Activated gamma-delta T cell treated with Interleukin-2 at 50 U/mL for 16 hours (primary cell): ENCODE measurements at places on chromosomes 6 and 20.

DNA sequence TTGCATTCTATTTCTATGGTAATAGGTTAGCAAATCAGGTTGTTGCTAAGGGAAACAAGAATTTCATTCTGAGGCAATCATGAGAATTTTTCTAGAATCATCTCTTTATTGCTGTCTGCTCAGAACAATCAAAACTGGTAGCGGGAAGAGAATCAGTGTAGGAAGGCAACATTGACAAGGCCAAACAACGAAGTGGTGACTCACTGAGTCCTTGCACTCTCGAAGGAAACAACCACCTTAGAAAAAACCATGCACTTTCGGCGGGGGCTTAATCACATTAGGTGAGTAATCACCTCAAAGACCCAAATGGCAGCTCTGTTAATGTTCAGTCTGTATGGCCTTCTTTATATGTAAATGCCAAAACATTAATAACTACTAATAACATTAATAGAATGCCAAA, 78.8 kb upstream of the MAP7 start:
- DNase-seq, result no peak

GRCh38 chr20:37343212-37343993, 2.5 kb upstream of the SRC start:
- DNase-seq, result peak; percentile 21

DNA sequence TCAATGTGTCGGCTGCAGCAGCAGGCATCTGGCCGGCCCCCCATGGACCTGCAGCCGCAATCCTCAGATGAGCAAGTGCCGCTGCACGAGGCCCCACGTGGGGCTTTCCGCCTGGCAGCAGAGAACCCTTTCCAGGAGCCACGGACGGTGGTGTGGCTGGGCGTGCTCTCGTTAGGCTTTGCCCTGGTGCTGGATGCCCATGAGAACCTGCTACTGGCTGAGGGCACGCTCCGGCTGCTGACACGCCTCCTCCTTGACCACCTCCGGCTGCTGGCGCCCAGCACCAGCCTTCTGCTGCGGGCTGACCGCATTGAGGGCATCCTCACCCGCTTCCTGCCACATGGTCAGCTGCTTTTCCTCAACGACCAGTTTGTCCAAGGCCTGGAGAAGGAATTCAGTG, 3.5 kb downstream of the AP5S1 start:
- no peak for DNase-seq

DNA sequence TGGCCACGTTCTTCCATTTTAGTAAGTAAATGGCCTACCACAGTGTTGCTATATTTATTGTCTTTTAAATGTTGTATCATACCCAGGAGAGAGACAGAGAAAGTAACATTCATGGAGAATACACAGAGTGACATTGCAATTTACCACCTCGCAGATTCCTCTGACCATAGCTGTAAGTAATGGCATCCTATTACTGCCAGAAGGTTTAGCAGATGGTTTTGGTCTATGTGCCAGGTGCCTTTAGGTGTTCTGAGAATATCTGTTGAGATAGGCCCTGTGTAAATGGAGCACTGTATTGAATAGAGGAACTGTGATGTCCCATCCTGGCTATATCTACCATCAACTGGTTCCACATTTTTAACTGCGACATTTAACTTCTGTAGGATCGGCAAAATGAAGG, 559.6 kb downstream of the KIF16B start:
- DNase-seq, result no peak

GRCh38 chr20:54048481-54048880, 21.9 kb downstream of the BCAS1 start:
- no peak for DNase-seq

DNA sequence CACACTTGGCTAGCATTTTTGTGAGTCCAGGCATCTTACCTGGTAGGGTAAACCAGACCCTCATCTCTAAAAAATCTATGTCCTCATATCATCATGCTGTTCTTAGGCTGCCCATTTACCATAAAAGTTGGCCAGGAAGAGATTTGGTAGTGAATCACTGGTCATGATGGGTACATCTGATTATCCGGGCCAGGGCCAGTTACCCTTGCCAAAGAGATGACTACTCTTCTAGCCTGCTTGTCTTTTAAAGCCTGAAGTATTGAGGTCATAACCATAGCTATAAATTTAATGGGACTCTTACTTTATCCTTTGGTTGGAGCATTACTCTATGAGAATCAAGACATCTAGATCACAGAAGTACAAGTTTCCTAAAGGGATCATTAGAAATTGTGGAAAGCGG, 276.8 kb downstream of the TENT5A start:
- DNase-seq, result no peak

DNA sequence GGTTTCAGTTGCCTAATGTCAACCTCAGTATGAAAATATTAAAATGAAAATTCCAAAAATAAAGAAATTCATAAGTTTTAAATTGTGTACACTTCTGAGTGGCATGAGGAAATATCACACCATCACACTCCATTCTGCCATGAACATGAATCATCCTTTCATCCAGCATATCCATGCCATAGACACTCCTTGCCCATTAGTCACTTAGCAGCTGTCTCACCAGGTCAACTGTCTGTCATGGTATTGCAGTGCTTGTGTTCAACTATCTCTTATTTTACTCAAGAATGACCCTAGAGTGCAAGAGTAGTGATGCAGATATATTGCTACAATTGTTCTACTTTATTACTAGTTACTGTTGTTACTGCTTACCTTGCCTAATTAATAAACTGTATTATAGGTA, 712.4 kb downstream of the EPHA7 start:
- no peak for DNase-seq

GRCh38 chr6:136604328-136604825, 54.2 kb upstream of the MAP7 start:
- no peak for DNase-seq

DNA sequence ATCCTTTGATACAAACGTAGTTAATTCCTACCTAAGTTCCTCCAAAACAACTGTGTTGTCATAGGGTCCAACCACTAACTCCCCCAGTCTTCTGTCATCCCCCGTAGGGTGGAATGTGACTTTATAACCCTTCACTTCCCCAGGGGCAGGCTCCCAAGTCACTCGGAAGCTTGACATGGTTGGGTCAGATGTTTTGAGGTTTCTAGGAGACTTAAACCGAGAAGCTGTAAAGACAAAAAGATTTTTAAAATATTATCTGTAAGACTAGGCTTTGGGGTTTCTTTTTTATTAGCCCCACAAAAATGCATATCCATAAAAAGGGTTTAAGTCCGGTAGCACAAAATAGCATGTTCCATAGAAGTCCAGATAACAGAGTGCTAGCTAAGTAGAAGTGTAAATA, 50.2 kb downstream of the COL12A1 start:
- no peak for DNase-seq

GRCh38 chr20:61625246-61625645, 373.2 kb downstream of the CDH4 start:
- DNase-seq, result no peak

DNA sequence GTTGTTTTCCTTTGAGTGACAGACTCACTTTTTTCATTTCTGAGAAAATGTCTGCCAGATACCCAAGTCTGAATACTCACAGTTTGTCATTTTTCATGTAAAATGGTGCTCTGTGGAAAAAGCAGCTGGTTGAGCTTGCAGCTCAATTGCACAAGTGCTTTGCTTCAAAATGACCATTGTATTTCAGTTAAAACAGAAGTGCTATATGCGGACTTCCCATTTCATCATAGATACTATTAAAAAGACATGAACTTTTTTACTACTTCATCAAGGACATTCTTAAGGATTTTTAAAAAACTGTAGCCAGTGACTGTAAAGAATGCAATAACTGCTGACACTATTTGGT, 61.5 kb downstream of the KCNS1 start:
- no peak for DNase-seq

GRCh38 chr6:100084316-100084990, 90.4 kb upstream of the MCHR2 start:
- no peak for DNase-seq
